ENCODE measurements at places on chromosomes 5 and 9.

GRCh38 chr9:138022756-138023393, 145.3 kb downstream of the CACNA1B start:
- no peak for DNase-seq

DNA sequence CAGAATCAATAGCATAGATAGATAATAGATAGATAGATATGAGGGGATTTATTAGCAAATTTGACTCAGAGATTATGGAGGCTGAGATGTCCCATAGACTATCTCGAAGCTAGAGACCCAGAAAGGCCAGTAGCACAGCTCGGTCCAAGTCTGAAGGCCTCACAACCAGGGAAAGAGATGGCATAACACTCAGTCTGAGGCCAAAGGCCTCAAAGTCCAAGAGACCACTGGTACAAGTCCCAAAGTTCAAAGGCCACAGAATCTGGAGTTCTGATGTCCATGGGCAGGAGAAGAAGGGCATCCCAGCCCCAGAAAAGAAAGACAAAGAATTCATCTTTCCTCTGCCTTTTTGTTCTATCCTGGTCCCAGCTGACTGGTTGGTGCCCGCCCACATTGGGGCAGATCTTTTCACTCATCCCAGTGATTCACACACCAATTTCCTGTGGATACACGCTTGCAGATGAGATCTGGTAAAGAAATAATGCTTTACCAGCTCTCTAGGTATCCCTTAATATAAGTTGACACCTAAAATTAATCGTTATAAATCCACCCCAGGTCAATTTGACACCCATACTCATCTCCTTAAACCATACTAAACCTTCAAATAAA, 127.8 kb upstream of the FBN2 start:
- no peak for DNase-seq

DNA sequence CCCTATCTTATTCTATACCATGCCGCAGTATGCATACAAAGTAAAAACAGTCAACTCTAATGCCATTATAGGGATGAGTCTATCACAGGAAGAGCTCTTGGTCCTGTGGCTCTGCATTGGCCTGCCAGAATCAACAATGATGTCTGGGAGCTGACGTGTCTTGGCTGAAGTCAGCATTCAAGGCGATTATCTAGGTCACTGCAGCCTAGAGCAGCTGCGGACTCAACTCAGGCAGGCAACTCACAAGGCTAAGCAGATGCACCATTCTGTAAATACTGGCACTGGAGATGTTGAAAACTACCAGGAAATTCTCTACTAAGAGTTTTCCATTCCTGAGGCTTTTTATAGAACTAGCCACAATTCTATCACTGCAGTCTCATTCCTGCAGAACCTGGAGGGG, 13.3 kb downstream of the SPATA9 start:
- no peak for DNase-seq

- no peak for DNase-seq
These were observed 213.2 kb upstream of the SLC24A2 start for GRCh38 chr9:20002011-20002410.

DNA sequence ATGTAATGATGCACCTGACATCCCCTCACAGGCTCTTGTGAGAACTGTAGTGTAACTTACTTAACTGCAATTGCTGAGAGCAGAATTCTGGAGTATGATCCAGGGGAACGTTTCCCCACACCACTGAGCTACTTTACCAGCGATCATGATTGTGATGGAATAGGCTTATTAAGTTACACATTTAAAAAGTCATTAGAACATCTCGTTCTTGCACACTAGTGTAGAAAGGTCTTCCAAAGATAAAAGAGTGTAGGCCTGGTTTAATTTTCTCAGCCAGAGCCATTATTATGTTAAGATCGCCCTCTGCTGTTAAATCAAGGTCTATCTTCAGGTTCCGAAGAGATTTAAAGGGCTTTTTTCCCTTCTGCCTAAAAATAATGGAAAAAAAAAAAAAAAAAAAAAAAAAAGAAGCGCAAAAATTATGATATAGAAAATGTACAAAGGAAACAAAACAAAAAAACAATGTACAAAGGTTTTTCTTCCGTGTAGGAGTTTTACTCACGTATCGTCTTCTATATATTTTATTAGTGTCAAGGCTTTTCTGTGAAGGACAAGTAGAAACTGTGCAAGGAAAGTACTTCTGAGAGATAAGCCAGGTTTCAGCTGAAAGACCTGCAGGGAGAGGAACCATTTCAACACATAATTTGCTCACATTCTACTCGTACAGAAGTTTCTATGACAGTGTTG, 18.6 kb upstream of the MOB3B start:
- DNase-seq, result no peak

DNA sequence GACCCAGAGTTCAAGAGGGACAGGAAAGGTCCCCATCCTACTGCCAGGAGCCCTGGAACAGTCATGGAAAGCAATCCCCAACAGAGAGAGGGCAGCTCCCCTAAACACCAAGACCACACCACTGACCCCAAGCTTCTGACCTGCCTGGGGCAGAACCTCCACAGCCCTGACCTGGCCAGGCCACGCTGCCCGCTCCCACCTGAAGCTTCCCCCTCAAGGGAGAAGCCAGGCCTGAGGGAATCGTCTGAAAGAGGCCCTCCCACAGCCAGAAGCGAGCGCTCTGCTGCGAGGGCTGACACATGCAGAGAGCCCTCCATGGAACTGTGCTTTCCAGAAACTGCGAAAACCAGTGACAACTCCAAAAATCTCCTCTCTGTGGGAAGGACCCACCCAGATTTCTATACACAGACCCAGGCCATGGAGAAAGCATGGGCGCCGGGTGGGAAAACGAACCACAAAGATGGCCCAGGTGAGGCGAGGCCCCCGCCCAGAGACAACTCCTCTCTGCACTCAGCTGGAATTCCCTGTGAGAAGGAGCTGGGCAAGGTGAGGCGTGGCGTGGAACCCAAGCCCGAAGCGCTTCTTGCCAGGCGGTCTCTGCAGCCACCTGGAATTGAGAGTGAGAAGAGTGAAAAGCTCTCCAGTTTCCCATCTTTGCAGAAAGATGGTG, 31.6 kb downstream of the CD180 start:
- DNase-seq, result no peak

DNA sequence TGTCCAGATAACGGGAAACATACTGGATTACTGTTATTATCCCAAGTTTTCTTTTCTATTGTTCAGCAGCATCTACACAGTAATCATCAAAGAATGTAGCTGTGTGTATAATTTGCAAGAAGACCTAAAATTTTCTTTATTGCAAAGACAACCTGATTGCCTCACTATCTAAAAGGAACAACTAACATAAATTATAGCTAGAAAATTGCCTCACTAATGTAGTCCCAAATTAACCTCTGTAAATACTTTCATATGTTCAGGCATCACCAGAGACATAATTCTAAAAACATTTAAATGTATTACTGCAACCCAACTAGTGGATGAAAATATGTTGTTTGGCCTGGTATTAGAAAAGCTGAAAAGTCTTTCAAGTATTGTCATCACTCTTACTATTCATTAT, 275.4 kb downstream of the CDH12 start:
- no peak for DNase-seq

DNA sequence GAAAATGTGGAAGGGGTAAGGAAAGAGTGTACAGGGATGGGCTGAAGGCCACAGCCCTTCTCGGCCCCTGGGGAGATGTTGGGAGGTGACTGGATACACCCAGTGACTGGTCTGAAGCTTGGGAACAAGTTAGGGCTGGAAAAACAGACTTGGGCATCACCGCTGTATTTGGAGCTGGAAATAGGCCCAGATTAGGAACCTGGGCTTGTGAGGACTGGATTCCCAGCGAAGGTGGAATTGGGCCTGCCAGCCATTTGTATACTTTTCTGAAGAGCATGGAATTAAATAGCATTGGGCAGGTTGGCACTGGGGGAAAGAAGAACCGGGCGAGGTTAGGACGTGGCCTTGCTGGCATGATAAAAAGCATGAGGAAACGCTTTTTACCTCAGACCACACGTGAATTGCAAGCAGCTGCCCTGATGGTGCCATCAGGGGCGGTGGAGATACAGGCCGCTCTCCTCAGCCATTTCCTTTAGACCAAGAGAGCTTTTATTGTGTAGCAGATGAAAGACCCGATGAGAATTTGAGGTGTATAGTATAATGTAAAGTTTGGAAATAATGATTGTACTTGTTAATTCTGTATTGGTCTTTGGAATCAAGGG, 37.8 kb downstream of the OTULIN start:
- DNase-seq, result no peak

DNA sequence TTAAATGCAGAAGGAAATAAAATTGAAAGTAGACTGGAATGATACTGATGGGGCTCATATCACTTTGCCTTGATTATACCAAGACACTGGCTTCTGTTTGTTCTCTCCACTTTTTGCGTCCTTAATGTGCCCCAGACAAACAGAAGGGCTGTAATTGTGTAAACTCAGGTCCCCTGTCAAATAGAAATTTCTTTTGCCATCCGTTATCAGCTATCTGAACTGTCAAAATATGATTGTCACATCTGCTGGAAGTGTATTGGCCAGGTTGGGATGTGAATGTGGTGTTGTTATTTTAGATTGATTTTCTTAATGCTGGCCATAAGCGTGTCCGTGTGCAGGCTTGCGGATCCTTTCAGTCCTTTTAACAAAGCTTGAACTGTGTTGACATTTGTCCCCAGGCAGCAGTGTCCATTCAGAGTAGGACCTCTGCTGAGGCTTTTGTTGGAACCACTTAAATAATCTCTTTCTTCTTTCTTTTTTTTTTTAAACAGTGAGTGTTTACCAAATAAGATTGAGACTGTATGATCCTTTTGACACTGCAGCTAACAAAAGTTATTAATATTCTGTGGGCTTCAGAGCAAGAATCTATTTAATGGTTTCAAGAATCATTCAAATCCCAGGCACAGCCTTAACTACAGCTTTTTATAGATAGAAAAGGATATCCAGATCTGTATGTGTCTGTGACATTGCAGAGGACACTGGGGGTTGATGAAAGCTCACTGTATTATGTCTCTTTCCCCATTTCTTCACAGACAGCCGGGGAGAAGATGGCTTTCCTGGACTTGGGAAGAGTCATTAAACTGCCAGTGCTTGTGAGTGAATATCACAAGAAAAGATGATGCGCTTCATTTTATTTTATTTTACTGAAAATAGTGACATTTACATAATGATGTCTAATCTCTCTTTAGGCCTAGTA, 171.7 kb downstream of the ZNF608 start:
- DNase-seq, result no peak

DNA sequence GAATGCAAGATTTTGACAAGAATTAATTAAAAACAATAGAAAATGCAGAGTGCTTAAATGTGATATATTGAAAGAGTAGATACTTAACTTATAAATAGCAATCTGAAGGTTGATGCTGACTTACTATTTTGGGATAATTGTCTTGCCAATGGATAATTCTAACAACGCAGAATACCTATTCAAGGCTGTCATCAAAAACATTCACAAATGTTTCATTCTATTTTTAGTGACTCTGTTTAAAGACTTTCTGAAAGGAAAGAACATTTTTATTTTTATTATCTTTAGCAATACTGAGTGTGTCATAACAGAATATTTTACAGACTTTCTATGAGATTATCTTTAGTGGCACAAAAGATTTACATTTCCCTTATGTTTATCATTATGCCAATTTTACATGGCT, 38.1 kb downstream of the ANKRD55 start:
- DNase-seq, result no peak

DNA sequence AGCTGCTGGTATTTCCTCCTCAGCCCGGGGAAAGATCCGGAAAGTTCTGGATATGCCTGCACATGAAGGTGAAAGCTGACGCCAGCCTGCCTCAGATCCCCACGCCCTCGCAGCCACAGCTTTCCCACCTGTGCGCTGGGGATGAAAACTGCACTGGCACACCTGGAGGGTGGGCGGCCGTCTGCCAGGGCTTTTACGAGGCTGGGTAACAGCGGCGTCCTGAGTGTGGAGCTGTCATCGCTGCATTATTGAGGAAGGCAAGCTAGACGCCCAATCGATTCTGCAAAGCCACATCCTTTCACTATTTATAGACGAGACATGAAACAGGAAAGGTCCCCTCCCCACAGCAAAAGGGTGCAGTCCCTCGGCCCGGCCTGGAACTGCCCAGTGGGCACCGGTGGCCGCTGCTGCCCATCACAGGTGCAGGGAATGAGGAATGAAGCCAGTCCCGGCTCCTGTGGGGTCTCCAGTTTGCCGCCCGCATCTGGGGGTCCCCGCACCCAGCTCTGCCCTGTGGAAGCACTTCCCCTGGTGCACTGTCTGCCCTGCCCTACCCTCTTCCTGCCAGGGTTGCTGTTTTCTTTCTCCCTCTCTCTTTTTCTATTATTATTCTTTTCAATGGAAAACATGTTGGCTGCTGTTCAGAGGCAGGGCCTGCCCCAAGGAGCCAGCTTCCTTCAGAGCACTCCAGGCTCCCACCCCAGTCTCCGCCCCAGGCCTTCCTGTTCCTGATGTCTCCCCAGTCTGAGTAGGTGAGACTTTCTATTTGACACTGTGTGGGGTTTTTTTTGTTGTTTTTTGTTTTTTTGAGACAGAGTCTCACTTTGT, 7.0 kb downstream of the NOTCH1 start:
- peak; percentile 50 for DNase-seq

- DNase-seq, result no peak
These were observed 76.9 kb downstream of the TSSK1B start for GRCh38 chr5:113357696-113358476.

DNA sequence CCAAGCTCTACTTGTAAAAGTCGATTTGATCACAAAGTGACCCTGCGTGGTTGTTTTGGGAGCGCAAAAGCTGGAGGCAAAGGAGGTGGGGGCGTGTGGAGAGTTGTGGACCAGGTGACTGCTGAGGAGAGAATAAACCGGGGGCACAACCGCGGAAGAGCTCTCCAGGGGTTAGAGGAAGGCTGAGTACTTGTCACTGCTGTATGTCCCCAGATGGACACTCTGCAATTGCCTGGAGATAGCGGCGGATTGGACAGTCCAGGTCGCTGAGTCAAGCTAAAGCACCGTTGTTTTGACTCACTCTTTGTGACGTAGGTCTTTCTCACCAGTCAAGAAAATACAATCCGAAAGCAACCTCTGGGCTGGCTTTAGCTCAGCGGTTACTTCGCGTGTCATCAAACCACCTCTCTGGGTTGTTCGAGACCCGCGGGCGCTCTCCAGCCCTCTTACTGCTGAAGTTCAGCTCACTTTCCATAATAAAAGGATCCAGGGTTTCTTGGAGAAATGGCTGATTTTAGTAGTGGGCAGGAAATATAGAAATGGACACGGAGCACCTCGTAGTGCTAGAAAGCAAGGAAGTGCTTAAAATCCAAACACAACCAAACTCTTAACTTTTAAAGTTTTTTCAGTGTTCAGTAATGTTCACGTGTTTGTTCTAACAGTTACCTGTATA, 25.7 kb downstream of the ZMAT2 start:
- DNase-seq, result peak; percentile 79

GRCh38 chr5:151675611-151676313, 11.0 kb downstream of the SPARC start:
- no peak for DNase-seq

- DNase-seq, result no peak
These were observed 80.6 kb upstream of the LRRTM2 start for GRCh38 chr5:138955671-138956295.

- DNase-seq, result no peak
These were observed 65.3 kb upstream of the PPP1R26 start for GRCh38 chr9:135414293-135414692.

DNA sequence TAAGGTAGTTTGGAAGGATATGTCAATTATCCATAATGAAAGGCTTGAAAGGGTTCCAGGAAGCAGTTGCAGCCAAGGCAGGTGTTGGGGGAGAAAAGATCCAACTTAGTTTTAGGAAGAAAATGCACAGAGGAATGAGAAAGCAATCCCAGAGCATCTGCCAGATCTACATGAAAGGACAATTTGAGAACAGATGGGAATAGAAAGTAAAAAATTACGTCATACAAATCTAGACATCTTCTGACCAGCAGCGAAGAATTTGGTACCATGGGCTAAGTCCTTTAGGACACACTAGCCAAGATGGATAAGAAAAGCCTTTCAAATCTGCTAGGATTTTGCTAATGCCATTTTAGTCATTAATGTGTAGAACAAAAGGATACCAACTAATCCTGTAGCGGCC, 244.1 kb upstream of the PRR16 start:
- DNase-seq, result no peak
